ENCODE measurements at places on chromosomes 6 and 20.
A peak's percentile ranks its signal among the peaks of the same experiment; 100 is the strongest.

GRCh38 chr6:165831812-165832510 lies 168.9 kb upstream of the PDE10A start:
- no peak for DNase-seq

DNA sequence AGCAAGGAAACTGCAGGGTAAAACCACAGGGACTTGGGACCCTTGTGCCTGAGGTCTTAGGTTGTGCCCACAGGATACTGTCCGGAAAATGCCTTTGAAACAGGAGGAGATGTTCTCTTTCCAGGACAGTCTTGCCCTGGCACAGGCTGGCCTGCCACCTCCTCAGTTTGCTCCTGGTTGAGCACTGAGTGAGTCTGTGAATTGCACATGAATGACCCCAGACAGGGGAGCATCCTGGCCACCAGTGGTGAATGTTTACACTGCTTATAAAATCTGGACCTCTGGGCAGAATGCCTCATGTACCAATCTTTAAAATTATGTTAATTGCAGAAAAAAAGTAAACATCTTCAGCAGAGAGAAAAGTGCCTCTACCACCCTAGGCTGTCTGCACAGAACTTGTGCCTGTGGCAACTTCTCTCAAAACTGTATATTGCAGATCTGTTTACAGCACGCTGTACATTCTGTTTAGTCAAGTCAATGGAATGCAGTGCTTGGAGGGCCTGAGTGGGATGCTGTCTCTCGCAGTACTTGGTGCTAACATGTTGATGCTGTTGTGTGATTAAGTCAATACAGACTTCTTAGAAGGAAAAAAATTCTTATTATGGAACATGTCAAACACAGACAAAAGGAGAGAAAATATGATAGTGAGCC lies 242.1 kb downstream of the SOD2 start:
- peak; percentile 86 for DNase-seq

GRCh38 chr6:1116149-1116548 lies 195.7 kb upstream of the FOXQ1 start:
- no peak for DNase-seq

GRCh38 chr20:61371501-61372136 lies 119.6 kb downstream of the CDH4 start:
- DNase-seq, result no peak

Measured in umbilical cord (tissue), 2 donors.